Smooth muscle cell of the coronary artery (primary cell): ENCODE measurements at places on chromosomes 11 and 22. TPM values are rescaled to one million over a fixed set of nuclear protein-coding genes. Genes with fewer than 3 reads are reported as not detected.

PATE4 gene
- total RNA-seq = not detected in 2 replicates

KCNJ11 gene
- not detected in 2 replicates for total RNA-seq

OR5P2 gene
- total RNA-seq = not detected in 2 replicates

CRYBA4 gene
- total RNA-seq = not detected in 2 replicates

USH1C gene
- not detected in 2 replicates for total RNA-seq

FBLN1 gene
- total RNA-seq = 49.1 and 838 TPM in 2 replicates

DRD2 gene
- not detected in 2 replicates for total RNA-seq

PKDREJ gene
- total RNA-seq = under 0.01 TPM in 1 of 2 replicates, not detected in the other

ZNF408 gene
- 5.7 and 6.2 TPM in 2 replicates for total RNA-seq

NCAM1 gene
- total RNA-seq = 0.30 and 0.59 TPM in 2 replicates

C11orf91 gene
- not detected in 2 replicates for total RNA-seq

OR51I1 gene
- total RNA-seq = not detected in 2 replicates

APOA1 gene
- 1.1 and 103 TPM in 2 replicates for total RNA-seq
